ENCODE measurements at places on chromosomes 13 and 19. TPM values are rescaled to one million over a fixed set of nuclear protein-coding genes. Genes with fewer than 3 reads are reported as not detected.

Gene AMER2
- 0.31 TPM for polyA plus RNA-seq

Gene LRRC63
- polyA plus RNA-seq: 0.14 TPM

Gene HCN2
- polyA plus RNA-seq: 0.27 TPM

Gene IRGC
- not detected for polyA plus RNA-seq

Gene ACP5
- polyA plus RNA-seq: 12.8 TPM

Gene PSG2
- polyA plus RNA-seq: not detected

Gene TEX101
- polyA plus RNA-seq: not detected

Gene BCL3
- 8.5 TPM for polyA plus RNA-seq

Gene NCCRP1
- polyA plus RNA-seq: 1.6 TPM

Gene ARHGAP35
- 52.2 TPM for polyA plus RNA-seq

Gene NKPD1
- 0.19 TPM for polyA plus RNA-seq

Gene KLK15
- not detected for polyA plus RNA-seq

Gene GZMM
- polyA plus RNA-seq: 0.14 TPM

Gene ZNF562
- polyA plus RNA-seq: 27.2 TPM

Gene TMEM205
- 144 TPM for polyA plus RNA-seq

Gene NOTCH3
- polyA plus RNA-seq: 137 TPM

Gene S1PR5
- polyA plus RNA-seq: 1.2 TPM

Gene PABPC3
- 1.1 TPM for polyA plus RNA-seq

GRCh38 chr13:99075268-99076191 is 97.7 kb upstream of the DOCK9 start:
- no peak for DNase-seq

- DNase-seq: peak; percentile 35
Observed at GRCh38 chr19:54164369-54165068, 5.0 kb upstream of the LENG1 start.

DNA sequence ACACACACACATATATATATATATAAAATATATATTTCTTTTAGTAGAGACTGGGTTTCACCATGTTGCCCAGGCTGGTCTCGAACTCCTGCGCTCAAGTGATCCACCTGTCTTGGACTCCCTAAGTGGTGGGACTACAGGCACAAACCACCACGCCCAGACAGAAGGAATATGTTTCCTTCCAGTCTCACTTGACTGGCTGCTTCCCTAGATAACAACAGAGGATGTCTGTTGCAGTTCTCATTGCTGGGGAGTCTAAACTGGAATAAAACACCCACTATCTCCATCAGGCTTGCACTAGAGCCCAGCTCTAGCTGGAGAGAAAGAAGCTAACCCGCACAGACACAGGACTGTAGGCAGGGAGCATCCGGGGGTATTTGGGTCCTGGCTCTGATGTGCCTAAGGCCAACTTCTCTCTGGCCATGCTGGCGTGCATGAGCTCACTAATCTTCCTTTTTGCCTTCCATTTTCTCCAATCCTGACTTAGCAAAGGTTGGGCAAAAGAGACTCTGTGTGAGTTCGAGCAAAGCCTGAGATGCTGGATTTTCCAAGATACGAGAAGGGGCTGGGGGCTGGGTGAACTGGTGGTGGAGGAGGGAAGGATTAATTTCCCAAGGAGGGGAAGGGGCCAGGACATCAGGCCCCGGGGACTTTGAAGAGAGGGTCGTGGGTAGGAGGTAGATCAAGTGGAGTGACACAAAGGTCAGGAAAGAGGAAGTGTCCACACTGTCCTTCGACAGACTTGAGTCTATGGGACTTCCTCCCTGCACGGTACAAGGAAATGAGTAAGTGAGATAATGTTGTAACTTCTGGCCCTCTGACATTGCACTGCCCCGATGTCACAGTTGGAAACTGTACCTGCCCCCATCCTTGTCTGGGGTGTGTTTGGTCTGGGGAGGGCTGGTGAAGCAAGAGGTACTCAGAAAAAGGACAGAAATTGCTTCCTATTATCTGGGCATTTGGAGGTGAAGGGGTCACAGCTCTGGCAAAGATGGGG is 22.5 kb upstream of the ALOX5AP start:
- DNase-seq: no peak

GRCh38 chr13:85266331-85266730 is 532.9 kb downstream of the SLITRK6 start:
- no peak for DNase-seq

DNA sequence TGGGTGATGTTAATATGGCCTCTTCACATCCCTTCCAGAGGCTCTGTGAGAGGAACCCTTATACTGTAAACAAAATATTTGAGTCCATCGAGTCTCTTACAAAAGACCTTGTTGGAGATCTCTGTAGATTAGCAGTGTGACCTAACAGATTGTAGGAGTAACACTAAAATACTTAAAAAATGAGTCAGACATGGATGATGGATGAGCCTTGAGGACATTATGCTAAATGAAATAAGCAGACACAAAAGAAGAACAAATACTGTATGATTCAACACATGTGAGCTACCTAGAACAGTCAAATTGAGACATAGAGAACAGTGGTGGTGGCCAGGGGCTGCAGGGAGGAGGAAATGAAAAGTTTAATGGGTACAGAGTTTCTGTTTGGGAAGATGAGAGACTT is 152.2 kb upstream of the UBL3 start:
- DNase-seq: no peak

DNA sequence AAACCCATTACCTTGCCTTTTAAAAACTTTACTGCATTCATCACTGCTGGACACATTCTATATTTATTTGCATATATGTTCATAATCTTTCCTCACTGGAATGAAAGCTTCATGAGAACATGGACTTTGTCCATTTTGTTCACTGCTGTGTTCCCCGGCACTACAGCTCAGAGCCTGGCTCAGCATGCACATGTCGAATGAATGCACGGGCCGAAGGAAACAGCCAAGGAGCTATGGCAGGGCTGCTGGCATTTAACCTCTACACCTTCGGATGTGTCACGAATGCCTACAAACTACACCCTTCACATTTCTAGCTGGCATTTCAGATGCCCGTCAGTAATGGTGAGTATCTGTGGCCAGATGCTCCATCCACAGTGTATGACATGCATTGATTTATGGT is 7.6 kb downstream of the MTIF3 start:
- no peak for DNase-seq

GRCh38 chr19:7681340-7682174 is 924 bp downstream of the TRAPPC5 start:
- peak; percentile 85 for DNase-seq

GRCh38 chr19:42514449-42514848 is 13.8 kb downstream of the CEACAM1 start:
- DNase-seq: no peak

- no peak for DNase-seq
Observed at GRCh38 chr13:103243495-103243894, 177.3 kb upstream of the SLC10A2 start.

DNA sequence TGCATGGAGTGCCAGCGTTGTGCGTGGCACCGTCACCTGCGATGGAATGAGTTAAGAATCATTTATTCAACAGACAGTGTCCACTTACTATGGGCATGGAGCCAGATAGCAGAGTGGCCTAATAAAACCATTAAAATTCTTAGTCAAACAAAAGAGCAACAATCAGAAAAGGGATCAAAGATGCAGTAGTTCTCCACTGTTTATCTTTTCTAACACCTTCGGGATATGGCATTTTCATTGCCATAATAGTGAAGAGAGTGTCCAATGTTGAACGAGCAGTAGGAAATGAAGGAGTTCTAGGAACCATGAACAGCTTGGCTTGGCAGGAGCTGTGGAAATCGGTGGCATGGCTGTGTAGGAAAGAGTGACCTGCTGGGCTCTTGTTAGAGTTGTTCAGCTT is 2.0 kb downstream of the TNFSF11 start:
- DNase-seq: no peak

DNA sequence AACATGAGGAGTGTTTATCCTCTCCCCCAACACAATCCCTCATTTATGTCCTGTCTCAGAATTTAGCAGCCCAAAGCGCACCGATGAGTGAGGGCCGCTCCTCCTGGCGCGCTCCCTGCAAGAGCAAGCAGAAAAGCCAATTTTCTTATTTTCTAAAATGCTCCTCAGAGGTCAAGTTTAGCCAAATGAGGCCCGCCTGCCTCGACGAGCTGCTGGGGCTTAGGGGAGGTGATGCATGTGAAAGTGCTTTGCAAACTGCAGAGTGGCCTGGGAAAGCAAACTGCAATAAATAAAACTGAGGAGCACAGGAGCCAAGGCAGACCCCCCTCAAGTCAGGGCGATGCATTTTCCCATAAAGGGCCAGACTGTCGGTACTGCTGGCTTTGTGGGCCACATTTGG is 29.0 kb downstream of the CAPS start:
- DNase-seq: no peak

- no peak for DNase-seq
Observed at GRCh38 chr13:98559169-98559568, 17.7 kb downstream of the STK24 start.

DNA sequence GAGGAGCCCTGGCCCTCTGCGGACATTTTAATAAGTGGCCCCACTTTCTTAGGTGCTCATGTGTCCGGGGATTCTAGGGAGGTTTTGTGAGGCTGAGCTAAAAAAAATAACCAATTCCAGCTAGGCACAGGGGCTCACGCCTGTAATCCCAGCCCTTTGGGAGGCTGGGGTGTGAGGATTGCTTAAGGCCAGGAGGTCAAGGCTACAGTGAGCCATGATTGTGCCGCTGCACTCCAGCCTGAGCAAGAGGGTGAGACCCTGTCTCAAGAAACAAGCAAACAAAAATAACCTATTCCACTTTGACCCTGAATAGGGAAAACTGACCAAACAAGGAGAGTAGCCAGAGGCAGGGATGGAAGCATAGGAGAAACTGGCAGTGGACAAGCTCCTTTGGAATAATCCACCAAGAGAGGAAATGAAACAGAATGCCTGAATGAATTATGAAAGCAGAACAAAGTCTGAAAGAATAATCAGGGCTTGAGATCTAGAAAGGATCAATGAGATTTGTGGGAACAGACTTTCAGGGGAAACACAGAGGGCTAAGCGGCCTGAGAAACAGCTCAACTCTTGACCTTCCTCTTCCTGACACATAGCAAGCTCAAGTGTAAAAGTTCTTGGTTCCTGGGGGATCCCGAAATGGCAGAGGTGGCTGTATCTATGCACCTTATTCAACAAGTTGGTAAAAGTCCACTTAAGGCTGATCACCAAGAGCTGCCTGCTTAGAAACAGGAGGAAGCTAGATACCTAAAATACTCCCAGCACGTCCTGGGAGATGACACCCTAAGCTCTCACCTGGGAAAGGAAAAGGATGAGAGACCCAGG is 30.1 kb upstream of the FFAR2 start:
- no peak for DNase-seq

- no peak for DNase-seq
Observed at GRCh38 chr19:47247308-47247990, 8.9 kb upstream of the CCDC9 start.

DNA sequence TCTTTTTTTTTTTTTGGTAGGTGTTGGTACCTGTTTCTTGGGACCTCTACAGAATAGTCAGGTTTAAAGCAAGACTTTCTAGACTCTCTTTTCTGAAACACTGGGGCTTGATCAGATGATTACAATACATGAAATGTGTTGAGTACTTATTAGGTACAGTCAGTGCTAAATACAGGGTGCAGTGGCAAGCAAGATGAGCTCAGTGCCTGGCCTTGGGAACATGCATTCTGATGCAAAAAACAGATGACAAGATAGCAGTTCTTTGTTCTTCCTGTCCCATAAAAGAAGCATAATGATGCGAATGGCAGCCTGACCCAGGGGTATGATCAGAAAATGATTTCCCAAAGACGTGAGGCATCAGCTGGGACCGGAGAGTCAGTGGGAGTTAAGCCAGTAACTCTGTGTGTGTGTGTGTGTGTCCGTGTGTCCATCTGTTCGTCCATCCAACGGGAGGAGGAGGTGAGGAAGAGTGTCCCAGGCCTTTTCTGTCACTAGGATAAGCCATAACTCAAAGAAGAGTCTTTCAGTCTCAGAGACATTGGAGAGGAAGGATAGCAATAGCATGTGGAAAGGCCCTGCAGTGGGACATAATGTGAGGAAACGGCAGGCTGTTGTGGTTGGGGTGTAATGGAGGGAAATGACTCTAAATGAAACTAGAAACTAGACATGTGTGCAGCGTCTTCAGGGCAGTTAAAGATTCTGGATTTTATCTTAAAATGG is 32.2 kb downstream of the SLAIN1 start:
- no peak for DNase-seq

- no peak for DNase-seq
Observed at GRCh38 chr13:33251131-33251661, 34.4 kb downstream of the STARD13 start.

- DNase-seq: no peak
Observed at GRCh38 chr13:108448891-108449290, 179.4 kb downstream of the TNFSF13B start.

GRCh38 chr13:76884186-76884906 is 1.9 kb downstream of the KCTD12 start:
- DNase-seq: no peak

- no peak for DNase-seq
Observed at GRCh38 chr19:45613926-45614725, 12.1 kb upstream of the GPR4 start.

DNA sequence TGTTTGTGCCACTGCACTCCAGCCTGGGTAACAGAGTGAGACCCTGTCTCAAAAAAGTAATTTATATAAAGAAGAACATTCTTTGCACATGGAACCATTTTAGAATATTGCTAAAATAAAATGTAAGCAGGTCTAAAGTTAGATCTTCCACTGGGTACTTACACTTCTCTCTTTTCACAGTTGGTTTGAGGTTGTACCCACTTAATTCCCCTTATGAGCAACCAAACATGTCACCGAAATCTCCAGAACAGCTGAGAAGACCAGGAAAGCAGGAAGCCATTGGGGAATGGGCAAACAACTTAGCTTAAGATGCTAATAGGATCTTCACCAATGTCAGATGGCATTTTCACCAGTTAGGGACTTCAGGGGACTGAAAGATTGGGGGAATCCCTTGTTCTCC is 18.8 kb downstream of the NLRP4 start:
- no peak for DNase-seq

GRCh38 chr13:94305463-94305862 is 174.0 kb downstream of the DCT start:
- DNase-seq: no peak

- DNase-seq: no peak
Observed at GRCh38 chr19:38649305-38650171, 2.1 kb downstream of the ACTN4 start.

- no peak for DNase-seq
Observed at GRCh38 chr19:16726916-16727315, 7.3 kb downstream of the NWD1 start.

- DNase-seq: no peak
Observed at GRCh38 chr13:63198071-63198470, 1782.4 kb upstream of the PCDH20 start.

- no peak for DNase-seq
Observed at GRCh38 chr13:39734952-39735351, 79.5 kb downstream of the COG6 start.
